ENCODE measurements at places on chromosomes 7 and 10.

GRCh38 chr10:43427166-43427825, 9.6 kb upstream of the ZNF487 start:
- no peak for DNase-seq

- DNase-seq: no peak
Measured at GRCh38 chr7:124776153-124776552, 10.6 kb upstream of the GPR37 start.

DNA sequence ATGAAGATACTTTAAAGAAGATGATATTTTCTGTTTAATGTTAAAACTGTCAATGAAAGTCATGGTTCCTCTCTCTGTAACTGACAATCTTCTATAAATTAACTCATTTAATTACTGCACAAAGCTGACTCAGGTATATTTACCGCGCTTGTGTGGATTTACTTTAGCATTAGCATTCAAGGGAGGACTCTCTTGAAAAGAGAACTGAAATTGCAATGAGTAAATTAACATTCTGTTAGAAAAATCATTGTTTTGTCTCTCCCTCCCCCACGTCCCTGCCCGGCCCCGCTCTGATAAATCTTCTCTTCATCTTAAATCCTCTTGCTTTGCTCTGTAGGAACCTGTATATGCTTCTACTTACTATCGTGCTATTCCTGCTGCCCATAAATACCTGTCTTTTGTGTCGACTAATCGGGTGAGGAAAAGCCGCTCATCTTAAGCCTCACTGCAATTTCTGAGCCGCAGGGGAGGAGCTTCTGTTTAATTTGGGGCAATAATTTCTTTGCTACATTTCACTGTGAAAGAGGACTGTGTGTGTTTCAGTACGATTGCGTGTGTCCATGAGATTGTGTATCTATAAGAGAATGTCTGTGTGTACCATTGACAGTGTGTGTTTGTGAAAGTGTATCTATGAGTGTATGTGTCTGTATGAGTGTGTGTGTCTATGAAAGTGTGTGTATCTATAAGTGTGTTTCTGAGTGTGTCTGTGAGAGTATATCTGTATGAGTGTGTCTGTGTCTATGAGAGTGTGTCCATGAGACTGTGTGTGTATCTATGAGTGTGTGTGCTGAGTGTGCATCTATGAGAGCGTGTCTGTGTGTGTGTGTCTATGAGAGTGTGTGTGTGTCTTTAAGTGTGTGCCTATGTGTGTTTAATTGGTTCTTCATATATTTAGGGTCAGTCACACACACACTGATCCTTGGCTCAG, 46.5 kb upstream of the LYZL2 start:
- DNase-seq: no peak

DNA sequence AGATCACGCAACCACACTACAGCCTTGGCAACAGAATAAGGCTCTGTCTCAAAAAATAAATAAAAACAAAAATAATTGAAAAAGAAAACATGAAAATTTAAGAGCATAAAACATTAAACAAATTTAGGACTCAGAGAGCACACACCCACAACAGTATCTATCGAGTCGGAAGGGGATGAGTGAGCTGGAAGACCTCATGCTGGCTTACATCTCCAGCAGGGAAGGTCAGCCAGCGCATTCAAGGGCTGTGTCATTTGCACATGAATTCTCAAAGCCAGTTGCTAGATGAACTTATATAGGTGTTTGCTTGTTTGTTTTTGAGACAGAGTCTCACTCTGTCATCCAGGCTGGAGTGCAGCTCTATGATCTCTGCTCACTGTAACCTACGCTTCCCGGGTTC, 50.3 kb downstream of the SRRM3 start:
- DNase-seq: no peak
